ENCODE measurements at places on chromosomes 1 and 21. TPM values are rescaled to one million over a fixed set of nuclear protein-coding genes. Genes with fewer than 3 reads are reported as not detected.

Gene VANGL2
- not detected for total RNA-seq

Gene RHBG
- not detected for total RNA-seq

Gene EFNA3
- not detected for total RNA-seq

Gene C8A
- not detected for total RNA-seq

Gene IVL
- not detected for total RNA-seq

Gene PPM1J
- 0.63 TPM for total RNA-seq

Gene TMOD4
- not detected for total RNA-seq

Gene OR14C36
- total RNA-seq: not detected

Gene FCGR2B
- total RNA-seq: not detected

Gene MDM4
- 55.1 TPM for total RNA-seq

Gene NMNAT2
- 0.49 TPM for total RNA-seq

Gene MMEL1
- total RNA-seq: not detected

Gene PACC1
- 5.1 TPM for total RNA-seq

Gene UBE2U
- not detected for total RNA-seq

Measured in fibroblast of the aortic adventitia (primary cell).